Cortex of kidney (tissue), 1 donor: ENCODE measurements at places on chromosomes 16 and 17.

- DNase-seq: no peak
Measured at GRCh38 chr16:66547101-66547989, 2.6 kb downstream of the TK2 start.

DNA sequence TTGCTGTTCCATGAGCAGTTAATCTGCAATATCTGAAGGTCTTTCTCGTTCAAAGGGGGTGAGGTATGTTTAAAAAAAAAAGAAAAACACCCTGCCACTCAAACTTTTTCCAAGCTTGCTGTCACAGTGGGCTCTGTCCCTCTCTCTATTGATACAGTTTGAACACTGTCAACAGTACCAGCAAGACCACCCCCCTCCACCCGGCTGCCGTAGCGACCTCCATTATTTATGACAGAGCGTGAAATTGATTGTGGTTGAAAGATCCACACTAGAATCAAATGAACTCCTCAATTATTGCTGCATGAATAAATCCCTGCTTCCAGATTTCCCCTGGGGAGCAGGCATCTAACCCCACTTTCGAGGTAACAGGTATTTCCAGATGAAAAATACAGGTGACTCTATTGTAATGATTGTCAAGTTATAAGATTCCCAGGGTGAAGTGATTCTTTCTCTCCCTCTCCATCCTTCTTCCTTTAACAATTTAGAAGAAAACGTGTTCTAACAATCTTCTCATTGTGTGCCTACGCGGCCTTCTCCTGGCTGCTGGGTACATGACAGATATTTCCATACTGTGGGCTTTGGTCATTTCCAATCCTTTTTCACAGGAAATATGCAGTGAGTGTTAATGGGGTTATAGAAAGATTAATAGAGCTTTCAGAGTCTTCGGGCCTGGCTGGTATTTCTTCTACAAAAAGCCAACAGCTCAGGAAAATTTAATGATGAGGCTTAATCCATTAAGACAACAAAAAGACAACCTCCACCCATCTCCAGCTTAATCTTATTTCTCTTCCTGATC lies 135.7 kb upstream of the C16orf82 start:
- no peak for DNase-seq

- DNase-seq: no peak
Measured at GRCh38 chr17:5210614-5211252, 19.1 kb upstream of the ZNF594 start.

DNA sequence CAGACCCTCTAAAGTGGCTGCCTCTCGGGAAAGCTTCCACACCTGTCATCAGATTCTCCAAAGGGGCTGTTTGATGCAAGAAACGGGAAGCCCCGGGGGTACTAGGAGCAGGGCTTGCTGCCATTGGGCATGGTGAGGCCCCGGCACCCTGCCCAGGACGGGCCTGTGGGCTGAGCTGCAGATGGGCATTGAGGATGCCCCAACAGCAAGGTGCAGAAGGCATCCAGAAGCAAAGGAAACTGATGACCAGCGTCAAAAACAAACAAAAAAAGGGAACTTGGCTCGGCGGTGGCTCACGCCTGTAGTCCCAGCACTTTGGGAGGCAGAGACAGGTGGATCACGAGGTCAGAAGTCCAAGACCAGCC lies 1.5 kb upstream of the LIMD2 start:
- no peak for DNase-seq
